ENCODE measurements at places on chromosomes 1 and 21.

GRCh38 chr1:2566101-2567045, 10.2 kb downstream of the TNFRSF14 start:
- no peak for DNase-seq

DNA sequence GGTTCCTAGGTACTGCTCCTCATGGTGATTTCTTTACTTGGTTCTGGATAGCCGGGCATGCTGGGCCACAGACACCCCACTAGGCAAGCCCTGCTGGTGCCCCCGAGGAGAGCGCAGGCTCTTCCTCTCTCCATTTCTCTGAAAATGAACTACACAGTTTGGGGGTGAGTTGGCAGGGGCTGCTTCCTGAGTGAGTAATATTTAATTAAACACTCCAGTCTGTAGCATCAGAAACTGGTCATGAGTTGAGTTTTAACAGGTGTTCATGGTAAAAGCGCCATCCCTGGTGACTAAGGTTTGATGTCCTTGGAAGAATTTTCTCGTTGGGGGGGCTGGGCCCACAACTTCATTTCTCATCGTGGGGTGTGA, 1.7 kb downstream of the SPSB1 start:
- peak; percentile 50 for DNase-seq

DNA sequence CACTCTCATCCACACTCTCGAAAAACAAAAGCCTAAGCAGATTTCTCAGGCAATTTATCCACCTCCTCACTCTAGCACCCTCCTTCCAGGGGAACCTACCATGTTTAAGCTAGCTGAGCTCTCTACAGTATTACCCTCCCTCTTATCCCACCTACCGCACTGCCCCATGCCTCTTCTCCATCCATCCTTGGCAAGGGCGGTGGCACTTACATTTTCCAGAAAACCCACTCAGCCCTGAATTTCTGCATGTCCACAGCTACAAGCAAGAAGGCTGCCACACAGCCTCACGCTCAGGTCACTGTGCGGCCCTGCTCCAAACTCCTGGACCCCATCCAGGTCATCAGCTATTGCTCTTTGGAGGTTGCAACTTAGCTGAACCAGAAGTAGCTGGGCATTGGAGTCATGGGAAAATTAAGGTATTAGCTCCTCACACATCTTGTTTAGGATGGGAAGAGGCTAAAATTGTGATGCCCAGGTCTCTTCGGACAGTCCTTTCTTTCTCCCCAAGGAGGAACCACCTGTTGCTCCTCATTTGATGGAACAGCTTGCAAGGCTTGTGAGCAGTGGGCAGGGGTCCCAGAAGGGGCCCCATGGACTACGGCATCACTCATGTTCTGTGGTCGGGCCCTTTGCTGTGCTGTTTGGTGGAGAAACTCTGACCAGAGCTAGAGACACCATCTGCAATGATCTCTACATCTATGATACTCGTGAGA, 1.1 kb downstream of the KLHDC9 start:
- DNase-seq = no peak

DNA sequence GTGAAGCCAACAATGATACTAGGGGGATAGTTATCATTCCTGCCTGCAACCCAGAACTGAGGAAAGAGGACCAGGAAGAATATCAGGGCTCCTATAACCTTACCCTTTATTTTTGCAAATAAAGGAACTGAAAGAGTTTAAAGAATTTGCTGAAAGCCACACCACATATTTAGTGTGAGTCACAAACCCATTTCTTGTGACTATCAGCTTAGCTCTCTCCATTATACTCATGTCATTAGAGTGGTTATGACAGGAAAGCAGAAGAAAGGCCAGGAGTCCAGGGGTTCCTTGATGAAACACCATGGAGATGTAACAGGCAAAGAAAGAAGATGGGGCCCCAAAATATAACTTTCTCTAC, 141.1 kb upstream of the SAMSN1 start:
- peak; percentile 16 for DNase-seq

DNA sequence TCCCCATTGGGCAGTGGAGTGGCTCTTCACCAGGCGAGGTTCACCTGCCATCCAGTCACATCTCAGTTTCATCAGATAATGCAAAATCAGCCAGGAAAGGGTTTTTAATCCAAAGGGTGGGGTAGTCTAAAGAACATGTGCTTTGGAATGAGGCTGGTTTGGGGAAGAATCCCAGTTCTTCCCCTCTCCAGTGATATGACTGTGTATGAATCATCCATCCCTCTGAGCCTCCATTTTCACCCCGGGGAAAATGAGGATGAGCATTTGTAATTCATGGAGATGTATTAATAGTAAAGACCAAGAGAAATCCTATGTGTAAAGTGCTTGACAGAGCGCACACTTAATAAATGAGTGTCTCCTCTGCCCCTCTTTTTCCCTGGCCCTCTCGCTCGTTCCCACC, 215.1 kb upstream of the FGGY start:
- no peak for DNase-seq

- no peak for DNase-seq
Observed at GRCh38 chr1:92910081-92910480, 51.2 kb downstream of the DIPK1A start.

GRCh38 chr21:17730782-17731181, 88.4 kb downstream of the C21orf91 start:
- peak; percentile 11 for DNase-seq

DNA sequence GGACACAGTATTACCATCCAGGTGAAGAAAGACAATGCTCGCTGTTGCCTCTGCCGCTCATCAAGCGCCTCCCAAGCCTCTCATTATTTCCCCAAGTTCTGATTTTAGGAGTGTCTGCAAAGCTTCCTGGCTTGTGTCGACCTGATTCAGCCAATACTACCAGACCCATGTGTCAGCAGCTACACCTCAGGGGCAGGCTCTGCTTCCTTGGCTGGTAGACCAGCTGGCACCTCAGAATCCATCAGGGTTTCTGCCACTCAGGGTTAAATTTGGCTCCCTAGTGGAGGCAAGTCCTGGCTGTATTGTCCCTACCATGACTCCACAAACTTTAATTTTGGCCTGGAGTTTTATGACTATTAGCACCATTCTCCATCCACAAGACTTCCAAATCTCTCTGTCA, 35.4 kb downstream of the SUSD4 start:
- DNase-seq = no peak
